ENCODE measurements at places on chromosomes 5 and 9.

- no peak for DNase-seq
Observed at GRCh38 chr5:80140496-80140895, 105.3 kb downstream of the THBS4 start.

GRCh38 chr9:88781628-88782391 is 209.5 kb upstream of the S1PR3 start:
- DNase-seq = no peak

DNA sequence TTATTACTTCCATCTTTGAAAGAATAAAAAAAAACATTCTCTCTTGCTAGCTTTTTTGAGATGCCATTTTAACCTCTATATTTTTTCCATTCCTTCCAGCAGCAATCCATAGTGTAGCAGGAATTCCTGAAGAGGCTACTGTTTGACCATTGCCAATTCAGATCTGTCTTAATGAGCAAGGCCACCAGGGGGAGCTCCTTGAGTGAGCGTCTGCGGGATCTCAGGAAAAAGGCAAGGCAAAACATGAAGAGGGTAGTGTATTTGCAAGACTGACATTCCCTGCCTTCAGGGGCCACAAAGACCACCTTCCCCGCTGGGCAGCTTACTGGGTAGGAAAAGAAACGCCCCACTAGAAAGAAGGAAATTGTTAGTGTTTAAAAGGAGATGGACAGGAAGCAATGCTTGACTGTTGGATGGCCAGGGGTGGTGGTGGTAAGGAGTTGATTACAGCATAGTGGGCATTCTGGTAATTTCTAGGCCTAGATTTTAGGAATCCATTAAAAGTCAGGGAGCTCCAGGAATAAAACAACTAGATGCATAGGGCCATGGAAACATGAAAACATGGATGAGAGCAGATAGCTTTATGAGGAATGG is 206.6 kb upstream of the HAPLN1 start:
- DNase-seq = peak; percentile 21

- DNase-seq = no peak
Observed at GRCh38 chr5:134019636-134020035, 14.9 kb upstream of the VDAC1 start.

- DNase-seq = no peak
Observed at GRCh38 chr5:24320643-24321042, 324.1 kb downstream of the CDH10 start.

DNA sequence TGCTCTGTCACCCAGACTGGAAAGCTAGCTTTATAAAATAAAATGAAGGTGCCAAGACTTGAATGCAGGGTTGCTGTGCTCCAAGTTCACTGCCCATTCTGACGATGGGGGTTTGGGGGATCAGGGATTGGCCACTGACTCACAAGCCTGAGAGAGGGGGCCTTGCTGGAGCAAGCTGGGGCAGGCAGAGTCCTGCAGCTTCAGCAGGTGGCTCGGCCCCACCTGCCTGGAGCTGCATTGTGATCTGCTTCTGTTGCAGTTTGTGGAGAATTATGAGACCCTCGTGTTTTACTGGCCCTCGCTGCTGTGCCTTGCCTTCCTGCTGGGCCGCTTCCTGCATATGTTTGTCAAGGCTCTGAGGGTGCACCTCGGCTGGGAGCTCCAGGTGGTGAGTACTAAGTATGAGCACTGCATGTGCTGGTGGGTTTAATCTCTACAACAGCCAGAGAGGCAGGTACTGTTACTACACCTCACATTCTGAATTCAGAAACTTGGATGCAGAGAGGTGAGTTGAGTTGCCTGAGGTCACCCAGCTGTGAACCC is 31.1 kb upstream of the CCDC180 start:
- no peak for DNase-seq

DNA sequence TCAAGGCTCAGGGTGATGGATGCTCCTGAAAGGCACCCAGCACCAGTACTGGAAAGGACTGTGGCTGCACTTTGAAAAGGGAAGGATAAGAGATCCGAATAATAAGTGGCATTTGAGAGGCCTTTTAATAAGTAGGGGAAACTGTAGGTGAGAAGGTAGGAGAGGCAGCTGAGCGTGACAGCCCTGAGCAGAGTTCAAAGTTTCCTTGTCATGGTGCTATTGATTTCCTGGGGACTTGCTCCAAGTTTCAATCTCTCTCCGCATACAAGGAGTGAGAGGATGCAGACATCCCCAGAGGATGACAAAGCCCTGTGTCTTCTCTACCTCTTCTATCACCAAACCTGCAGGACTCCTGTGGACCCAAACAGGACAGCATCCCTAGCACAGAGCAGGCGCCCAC is 354.5 kb downstream of the SPOCK1 start:
- no peak for DNase-seq

GRCh38 chr9:8750639-8751051 is 951.1 kb upstream of the DMAC1 start:
- DNase-seq = no peak

- DNase-seq = no peak
Observed at GRCh38 chr9:130215341-130216119, 43.3 kb downstream of the NCS1 start.

GRCh38 chr5:121976979-121977378 is 15.2 kb downstream of the SRFBP1 start:
- DNase-seq = no peak

GRCh38 chr9:34493972-34494535 is 28.7 kb downstream of the ENHO start:
- no peak for DNase-seq

DNA sequence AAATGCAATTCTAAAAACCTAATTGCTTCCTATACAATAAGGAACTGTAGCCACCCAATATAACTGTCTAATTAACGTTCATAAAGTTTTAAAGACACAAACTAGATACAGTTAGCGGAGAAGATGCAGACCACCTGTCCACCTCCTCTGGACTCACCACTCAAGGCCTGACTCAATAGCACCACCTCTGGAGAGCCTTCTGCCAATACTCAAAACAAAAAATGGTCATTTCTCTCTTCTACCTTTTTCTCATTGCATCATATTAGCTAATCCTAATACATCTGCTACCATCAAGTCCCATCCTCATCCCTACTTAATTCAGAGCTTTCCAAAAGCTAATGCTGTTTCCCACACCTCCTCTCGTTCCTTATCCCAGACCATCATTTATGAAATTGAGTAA is 159.9 kb downstream of the MLLT3 start:
- DNase-seq = no peak

DNA sequence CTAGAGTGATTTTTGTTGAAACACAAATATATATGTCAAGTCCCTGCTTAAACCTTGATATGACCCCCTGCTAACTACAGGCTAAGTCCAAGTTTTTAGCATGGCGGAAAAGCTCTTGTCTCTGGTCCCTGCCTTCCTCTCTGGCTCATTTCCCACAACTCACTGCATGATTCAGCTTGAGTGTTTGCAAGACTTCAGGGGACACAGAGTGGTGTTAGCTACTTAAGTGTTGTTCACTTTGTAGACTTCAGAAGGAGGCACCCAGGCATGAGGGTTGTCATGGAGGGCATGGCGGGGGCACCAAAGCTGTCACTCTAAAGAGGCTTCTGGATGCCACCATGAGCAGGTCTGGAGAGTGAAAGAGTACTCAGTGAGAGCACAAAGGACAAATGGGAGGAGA is 362.4 kb upstream of the ACTBL2 start:
- DNase-seq = no peak

GRCh38 chr9:84937180-84937579 is 267.7 kb downstream of the NTRK2 start:
- no peak for DNase-seq

- peak; percentile 76 for DNase-seq
Observed at GRCh38 chr9:95458666-95459065, 58.1 kb downstream of the PTCH1 start.

DNA sequence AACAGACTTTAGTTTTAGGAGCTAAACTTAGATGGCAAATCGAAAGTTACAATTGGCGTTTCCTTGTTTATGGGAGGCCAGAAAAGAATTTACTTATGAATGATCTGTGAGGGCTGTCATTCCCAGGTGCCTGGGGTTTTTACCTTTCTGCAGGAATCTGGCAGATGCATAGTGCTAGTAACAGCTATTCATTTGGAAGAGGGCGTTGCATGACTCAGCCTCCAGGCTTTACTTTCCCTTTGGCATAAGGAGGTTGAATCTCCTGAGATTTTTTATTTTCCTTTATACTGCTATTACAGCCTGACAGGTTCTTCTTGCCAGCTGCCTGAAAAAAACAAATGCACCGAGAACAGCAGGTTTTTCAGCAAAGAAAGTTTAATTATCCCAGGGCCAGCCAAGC is 30.0 kb downstream of the CARD6 start:
- DNase-seq = no peak

DNA sequence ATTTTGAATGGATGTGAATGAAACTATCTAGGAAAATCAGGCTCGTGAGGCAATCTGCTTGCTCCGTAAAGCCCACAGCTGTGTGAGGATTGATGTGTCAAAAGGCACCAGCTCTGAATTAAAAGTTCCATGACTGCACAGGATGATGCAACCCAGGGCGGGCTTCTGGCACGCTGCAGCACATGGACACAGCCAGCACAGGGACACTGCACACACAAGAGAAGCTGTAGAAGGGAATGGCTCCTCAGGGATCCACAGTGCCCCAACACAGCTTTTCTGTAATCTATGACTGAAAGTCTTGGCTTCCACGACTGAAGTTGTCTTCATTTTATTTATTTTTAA is 151.0 kb downstream of the GCNT1 start:
- no peak for DNase-seq

GRCh38 chr9:17810728-17811571 is 232.1 kb downstream of the SH3GL2 start:
- peak; percentile 32 for DNase-seq

GRCh38 chr5:7902666-7903625 is 34.0 kb downstream of the MTRR start:
- no peak for DNase-seq

DNA sequence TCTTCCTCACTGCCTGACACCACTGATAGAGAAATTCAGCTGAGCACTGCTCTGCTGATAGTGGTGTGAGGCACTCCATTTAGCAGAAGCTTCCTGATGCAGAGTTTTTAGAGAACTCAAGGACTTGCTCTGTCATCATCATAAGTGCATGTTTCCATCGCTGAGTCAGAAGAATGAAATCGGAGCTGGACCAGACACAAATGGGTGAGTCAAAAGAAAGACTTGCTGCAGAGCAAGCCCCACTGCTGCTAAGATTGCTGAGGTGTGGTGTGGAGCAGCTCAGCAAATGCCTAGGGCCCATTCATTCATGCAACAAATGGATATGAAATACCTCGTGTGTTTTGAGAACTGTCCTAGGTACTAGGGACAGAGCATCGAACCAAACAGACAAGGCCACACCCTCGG is 410.2 kb upstream of the SLC30A5 start:
- DNase-seq = no peak

DNA sequence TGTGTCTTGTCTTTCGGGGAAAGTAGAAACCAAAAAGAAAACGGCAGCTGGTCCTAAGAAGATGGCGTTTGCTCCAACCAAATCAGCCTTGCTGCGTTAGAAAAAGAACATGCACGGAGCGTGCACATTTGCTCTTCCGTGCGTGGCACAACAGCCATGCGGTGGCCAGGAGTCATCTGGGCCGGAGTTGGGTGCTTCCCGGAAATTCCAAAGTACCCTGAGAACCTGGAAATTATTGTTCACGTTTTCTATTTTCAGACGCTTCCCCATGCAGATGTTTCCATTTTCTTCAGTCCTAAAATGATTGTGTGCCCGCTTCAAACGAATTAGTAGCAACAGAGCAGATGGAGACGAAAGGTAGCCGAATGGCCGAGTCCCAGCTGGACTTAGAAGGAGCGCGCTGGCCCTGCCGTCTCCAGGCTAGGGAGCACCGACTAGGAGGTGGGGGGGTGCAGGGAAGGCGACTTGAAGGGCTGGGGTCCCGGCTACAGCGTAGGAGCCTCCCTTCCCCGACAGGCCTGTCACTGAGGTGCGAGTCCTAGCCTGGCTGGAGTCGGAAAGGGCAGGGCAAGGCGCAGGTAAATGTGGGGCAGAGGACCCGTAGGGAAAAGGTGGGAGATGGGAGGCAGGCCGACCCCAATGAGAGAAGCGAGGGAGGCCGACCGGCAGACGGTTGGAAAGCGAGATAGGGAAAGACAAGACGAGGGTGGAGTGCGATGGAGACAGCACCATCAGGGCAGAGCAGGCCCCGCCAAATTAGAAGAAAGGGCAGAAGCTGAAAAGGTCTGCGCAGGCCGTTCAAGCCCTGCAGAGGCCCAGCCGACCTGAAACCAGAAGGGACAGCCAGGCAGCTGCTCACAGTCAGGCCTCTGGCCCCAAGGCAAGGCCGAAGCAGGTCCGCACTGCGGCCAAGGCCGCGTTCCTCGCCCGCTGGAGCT is 1.4 kb downstream of the BARX1 start:
- DNase-seq = no peak

- no peak for DNase-seq
Observed at GRCh38 chr5:142637871-142638270, 48.0 kb downstream of the FGF1 start.

- no peak for DNase-seq
Observed at GRCh38 chr9:101265261-101265660, 119.5 kb downstream of the BAAT start.

- DNase-seq = no peak
Observed at GRCh38 chr9:120306561-120306960, 273.4 kb downstream of the CDK5RAP2 start.

DNA sequence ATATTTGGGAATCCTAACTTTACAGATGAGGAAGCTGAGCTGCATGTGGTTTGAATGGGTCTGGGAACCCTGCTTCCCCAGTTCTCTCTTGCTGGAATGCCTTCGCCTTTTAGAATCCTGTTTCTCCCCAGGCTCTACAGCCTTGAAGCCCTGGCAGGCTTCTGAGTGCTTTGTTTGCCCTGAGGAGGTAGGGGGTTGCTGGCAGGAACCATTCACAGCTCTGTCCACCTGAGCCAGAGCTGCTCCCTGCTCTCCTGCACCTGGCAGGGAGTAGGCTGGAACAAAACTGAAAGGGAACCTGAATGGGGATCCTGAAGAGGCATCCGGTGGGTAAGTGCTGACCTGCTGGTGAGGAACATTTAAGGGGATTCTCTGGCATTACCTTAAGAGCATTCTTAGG is 33.0 kb downstream of the KIF4B start:
- DNase-seq = no peak
